ENCODE measurements at places on chromosomes 12 and 14. TPM values are rescaled to one million over a fixed set of nuclear protein-coding genes. Genes with fewer than 3 reads are reported as not detected.

DNA sequence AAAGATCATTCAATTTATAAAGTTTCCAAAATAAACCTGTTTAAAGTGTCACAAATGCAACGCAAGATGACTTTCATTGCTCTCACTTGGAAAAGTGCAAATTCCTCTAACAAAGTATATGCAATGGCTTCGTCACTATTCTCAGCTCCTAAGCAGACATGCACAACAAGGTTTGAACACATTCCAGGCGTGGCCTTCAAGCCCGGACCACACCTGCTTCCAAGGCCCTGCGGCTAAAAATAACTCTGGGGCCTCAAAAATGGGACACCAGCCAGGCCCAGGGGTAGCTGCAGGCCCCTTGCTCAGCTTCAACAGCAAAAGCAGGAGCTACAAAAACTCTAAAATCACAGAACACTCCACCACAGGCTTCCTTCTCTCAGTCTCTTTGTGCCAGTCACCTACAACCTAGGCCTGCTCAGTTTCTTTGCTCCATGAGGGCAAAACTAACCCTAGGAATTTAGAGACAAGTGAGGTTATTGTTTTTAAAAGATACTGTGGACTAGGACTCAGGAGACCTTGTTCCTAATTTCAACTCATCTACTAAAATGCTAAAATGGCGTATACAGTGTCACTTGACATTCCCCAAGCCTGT is 29.3 kb downstream of the DUSP16 start:
- DNase-seq = peak; percentile 66

GRCh38 chr14:100777366-100777817 is 48.5 kb upstream of the MEG3 start:
- DNase-seq = no peak

DNA sequence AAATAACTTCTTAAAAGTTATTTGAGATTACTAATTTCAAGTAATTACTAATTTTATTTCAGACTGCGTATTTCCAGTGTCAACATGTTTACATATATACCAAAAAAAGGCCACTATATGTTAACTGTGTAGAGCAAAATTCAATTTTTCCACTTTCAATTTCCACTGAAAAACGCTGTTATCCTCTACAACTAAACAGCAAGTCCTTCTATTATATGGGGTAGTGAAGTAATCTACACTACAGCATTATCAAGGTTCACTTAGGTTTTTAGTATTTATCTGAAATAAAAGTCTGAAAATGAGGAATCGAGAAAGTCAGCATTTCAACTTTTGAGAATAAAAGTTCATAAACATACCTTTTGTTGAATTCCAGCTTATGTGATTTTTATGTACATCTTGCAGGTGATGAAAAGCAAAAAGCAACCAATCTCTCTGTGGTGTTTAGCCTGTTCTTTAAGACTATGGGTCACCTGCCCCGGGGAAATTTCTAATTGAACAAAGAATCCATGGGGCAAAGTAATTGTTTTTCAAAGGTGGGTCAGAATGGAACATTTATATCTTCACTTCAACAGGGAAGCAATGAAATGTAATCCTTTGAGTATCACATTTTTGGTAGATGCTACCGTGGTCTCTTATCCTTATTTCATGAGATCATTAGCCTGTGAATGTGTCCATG is 3.3 kb downstream of the BTG1 start:
- peak; percentile 13 for DNase-seq

DNA sequence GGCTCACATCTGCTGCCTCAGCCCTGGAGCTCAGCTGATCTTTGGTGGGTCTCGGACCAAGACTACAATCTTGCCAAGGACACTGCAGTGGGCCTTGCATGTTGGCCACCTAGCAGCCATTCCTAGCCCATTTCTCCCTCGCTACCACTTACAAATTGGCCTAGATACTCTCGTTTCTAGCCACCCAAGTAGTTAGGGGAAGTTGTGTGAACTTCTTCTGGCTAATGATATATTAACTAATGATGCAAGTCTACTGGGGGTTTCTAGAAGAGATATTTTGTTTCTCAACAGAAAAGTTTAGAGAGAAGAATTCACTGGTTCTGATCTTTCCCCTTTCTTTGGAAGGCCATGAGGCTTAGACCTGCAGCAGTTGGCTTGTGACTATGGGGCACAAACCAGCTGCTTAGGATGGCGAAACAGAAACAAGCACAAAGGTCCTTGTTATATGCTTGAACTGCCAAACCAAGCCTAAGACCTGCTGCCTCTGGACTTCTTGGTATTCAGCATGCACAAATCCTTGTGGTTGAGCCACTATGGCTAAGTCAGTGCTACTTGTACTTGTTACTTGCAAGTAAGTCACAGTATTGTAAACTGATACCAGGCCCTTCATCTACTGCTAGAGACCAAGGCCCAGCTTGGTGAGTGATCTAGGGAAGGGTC is 30.5 kb upstream of the GPATCH2L start:
- DNase-seq = no peak

- DNase-seq = peak; percentile 22
Observed at GRCh38 chr12:1318327-1319031, 275.9 kb downstream of the FBXL14 start.

- no peak for DNase-seq
Observed at GRCh38 chr14:73753124-73753886, 39.1 kb upstream of the PNMA1 start.

DNA sequence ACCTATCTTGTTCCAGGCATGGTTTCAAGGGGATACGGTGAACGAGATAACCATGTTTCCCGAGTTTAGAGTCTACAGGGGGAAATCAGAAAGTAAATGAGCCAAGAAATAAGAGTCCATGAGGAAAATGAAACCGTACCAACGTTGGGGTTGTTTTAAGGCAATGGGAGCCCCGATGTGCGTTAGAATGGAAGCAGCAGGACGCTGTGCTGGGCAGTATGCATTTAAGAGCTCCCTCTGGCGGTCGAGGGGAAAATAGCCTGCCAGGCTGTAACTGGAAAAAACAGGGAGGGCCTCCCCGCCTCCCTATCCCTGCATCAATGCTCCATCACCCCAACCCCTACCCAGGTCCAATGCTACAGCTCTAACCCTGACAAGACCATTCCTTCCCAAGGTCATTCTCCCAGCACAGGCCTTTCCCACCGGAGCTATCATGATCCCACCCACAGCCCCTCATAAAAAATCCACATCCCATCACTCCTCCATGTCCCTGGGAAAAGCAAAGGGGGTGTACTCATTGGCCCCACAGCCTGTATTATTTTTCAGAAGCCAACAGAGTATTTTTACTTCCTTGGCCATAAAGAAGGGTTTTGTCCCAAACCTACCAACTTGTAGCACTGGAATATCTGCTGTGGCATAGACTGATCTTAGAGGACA is 226.3 kb upstream of the NOS1 start:
- DNase-seq = peak; percentile 33

DNA sequence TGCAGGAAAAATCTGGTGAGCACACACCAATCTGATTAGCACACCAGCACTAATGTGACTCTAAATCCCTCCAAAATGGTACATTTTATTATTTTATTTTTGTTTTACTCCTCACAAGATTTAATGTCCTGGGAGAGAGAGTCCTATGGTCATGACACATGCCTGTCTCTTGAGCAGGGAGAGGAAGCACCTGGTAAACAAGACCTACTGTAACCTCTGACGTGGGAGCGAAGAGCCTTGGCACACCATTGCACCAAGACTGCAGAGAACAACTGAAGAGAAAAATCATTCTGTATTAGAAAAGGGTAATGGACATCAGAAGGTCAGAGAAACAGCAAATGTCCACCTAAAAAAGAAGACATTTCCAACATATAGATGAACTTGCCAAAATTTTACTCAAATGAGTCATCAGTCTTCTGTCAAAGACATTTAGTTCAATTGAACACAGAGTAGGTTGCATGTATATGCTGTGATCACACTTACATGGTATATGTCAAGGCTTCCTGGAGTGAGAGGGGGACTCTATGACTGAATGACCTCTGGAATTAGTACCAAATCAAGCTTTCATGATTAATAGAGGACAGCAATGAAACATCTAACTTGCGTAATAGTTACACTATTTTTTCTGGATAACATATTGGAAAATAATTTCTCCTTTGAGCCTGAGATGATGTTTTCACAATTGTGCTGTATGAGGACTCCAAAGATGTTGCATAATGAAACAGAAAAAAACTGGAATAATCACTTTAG is 186.9 kb upstream of the FLRT2 start:
- no peak for DNase-seq

GRCh38 chr12:69475237-69475975 is 5.2 kb downstream of the FRS2 start:
- no peak for DNase-seq

GRCh38 chr12:15171012-15171655 is 50.1 kb downstream of the RERG start:
- no peak for DNase-seq

DNA sequence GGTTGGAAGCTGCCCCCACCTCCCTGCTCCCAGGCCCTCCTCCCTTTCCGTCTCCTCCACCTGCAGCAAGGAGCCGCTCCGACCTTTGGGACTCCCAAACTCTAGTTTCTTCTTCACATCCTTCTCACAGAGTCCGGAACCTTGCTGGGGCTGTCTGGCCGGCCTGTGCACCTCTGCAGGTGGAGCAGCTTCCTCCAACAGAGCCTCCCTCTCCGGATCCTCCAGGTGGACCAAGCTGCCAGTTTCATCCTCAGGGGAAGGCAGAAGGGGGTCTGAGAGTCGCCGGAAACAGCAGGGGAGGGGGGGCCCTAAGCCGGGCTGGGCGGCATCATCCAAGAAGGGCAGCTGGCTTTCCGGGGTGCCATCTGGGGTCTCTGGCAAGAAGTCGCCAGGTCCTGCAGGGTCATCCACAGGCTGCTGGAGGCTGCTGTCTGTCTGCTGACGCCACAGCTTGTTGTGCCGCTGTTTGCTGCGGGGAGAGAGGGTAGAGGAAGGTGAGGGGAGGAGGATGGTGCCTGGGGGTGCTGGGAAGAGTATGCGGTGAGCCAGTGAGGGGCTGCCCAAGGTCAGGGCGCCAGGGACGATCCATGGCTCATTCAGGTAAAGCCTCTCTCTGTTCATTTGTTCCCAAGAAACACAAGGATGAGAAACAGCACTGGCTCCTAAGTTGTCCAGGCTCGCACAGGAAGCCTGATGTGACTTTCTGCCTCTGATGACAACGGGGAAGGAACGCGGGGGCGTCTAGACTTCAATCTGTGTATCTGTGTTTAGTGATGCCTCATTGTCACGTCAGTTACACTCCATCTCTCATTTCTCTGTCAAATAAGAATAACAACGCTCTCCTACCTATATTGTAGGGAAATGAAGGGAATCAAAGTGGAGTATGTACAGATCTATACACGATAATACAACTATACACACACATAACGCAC is 61.3 kb upstream of the CORO1C start:
- no peak for DNase-seq

DNA sequence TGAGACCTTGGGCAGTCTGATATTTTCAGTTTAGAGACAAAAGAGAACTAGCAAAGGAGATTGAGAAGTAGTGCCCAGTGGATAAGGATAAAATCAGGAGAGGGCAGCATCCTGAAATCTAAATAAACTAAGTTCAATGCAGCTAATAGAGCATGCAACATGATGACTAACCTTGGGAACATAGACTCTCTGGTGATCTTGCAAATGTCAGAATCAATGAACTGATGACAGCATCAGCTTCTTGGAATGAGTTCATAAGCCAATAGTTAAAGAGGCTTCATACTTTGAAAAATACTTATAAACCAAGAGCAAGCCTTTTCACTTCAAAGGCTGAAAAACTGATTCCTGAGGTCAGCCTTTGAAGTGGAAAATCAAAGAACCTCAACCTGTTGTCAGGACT is 8.2 kb downstream of the TAS2R19 start:
- DNase-seq = no peak

GRCh38 chr14:73216030-73216429 is 21.3 kb upstream of the PAPLN start:
- no peak for DNase-seq

DNA sequence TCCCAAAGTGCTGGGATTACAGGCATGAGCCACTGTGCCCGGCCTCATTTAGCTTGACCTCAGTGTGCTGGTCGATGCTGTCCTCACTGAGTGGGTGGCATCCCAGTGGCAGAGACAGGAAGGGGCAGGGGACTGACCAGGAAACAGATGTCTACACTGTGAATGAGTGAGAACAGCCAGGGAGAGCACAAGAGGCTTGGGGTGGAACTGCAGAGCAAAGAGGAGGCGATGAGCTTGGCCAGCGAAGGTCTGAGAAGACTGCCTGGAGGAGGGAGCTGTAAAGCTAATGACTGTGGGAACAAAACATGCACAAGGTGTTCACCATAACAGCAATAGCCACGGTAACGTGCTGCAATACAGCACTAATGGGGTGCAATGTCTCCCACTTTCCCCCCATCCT is 57.2 kb upstream of the BEGAIN start:
- DNase-seq = no peak

GRCh38 chr12:40820794-40821484 is 128.7 kb downstream of the CNTN1 start:
- DNase-seq = no peak

GRCh38 chr12:98123021-98123461 is 392.3 kb upstream of the TMPO start:
- DNase-seq = no peak

GRCh38 chr12:30437616-30438015 is 258.1 kb downstream of the IPO8 start:
- no peak for DNase-seq

DNA sequence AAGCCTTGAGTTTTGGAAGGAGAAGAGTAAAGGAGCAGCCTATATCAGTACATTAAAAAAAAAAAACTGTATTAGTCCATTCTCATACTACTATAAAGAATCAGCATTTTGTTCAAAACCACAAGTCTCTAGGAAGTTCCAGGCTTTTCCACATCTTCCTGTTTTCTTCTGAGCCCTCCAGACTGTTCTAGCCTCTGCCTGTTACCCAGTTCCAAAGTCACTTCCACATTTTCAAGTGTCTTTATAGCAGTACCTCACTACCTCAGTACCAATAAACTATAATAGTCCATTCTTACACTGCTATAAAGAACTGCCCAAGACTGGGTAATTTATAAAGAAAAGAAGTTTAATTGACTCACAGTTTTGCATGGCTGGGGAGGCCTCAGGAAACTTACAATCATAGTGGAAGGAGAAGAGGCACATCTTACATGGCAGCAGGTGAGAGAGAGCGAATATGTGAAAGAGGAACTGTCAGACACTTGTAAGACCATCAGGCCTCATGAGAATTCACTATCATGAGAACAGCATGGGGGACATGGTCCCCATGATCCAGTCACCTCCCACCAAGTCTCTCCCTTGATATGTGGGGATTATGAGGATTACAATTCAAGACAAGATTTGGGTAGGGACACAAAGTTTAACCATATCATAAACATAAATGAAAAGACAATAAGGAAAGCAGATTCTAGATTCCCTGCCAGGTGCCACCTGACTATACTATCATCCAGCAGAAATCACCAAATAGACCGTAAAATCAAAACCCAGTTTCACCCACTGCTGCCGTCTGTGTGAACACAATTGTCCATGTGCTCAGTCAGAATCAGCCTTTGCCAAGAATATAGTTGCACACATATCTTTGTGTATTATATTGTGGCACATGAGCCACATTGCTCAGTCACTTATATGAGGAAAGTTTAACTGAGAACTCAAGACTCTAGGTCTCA is 27.8 kb downstream of the TOGARAM1 start:
- DNase-seq = no peak

- DNase-seq = no peak
Observed at GRCh38 chr12:27279826-27280225, 35.7 kb downstream of the STK38L start.

The ANO4 gene
- polyA plus RNA-seq = 9.0 TPM

The SLC16A7 gene
- 0.17 TPM for polyA plus RNA-seq

The ITGB7 gene
- polyA plus RNA-seq = 0.15 TPM

The NANOG gene
- polyA plus RNA-seq = not detected

The LMNTD1 gene
- polyA plus RNA-seq = not detected

The SLCO1C1 gene
- polyA plus RNA-seq = not detected

The HAL gene
- polyA plus RNA-seq = 0.08 TPM

The ALDH1L2 gene
- 1.6 TPM for polyA plus RNA-seq

The GLT1D1 gene
- polyA plus RNA-seq = not detected

The AICDA gene
- polyA plus RNA-seq = not detected

The ZNF891 gene
- 0.20 TPM for polyA plus RNA-seq

The LBHD2 gene
- polyA plus RNA-seq = not detected

The TDRD9 gene
- 0.26 TPM for polyA plus RNA-seq

All from foreskin keratinocyte (primary cell).